ENCODE measurements at places on chromosomes 5 and 9.

GRCh38 chr5:131974622-131974955, 29.1 kb upstream of the MEIKIN start:
- DNase-seq: no peak

- no peak for DNase-seq
Measured at GRCh38 chr5:80210014-80210413, 45.8 kb downstream of the SERINC5 start.

GRCh38 chr5:150505041-150505511, 2.9 kb upstream of the NDST1 start:
- DNase-seq: no peak

GRCh38 chr9:128625391-128626146, 31.1 kb downstream of the DYNC2I2 start:
- peak; percentile 70 for DNase-seq

DNA sequence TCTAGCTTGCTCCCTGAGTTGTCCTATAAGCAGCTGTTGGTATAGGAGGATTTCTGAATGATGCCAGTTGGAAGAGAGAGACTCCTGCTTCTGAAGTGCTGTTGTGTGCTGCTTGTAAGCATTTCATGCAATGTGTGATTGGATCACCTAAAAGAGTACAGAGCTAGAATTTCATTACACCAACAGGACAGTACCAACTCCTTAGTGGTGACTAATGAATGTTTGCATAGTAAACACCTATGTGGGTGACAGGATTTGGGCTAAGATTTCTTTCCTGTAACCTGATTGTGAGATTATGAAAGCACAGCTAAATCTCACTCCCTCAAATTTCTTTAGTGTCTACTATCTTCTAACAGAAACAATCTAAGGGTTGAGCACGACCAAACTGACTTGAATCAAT, 67.0 kb downstream of the GCNT1 start:
- DNase-seq: no peak

- DNase-seq: no peak
Measured at GRCh38 chr9:20835377-20836286, 151.6 kb downstream of the FOCAD start.

DNA sequence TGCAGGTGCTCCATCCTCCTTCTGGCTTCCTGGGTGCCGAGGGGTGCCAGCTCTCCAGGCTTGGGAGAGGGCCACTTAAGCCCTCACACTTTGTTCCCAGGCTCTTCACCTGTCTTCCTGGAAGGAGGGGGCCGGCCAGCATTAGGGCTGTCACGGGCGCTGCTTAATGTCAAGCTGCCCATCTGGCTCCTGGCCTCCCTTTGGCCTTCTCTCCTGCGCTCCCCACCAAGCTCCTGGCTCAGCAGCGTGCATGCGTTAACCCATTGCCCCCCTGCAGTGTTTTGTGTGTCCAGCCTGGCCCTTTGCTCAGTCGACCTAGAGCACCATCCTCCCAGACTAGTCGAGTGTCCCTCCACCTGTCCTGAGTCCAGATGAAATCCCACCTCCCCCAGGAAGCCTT, 21.3 kb downstream of the NTNG2 start:
- peak; percentile 95 for DNase-seq

GRCh38 chr9:2209400-2209799, 194.3 kb downstream of the SMARCA2 start:
- no peak for DNase-seq

DNA sequence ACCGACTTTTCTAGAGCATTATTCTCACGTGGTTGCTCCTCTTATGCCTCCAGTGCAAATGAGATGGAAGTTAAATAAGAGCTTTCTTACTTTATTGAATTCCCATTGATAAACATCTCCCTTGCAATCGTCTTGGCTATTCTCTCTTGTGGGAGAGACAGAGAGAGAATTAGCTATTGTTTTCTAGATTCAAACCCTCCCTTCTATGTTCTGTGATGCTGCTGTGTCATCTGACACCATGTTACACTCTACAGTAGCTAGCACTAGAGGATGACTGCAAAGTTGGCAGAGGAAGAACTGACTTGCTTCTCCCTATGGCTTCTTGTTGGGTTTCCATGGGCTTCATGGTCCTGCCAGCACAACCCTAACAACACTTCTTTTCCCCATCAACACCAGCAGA, 134.6 kb upstream of the RANBP3L start:
- DNase-seq: no peak

GRCh38 chr5:158026304-158027031, 167.5 kb upstream of the CLINT1 start:
- no peak for DNase-seq

GRCh38 chr9:85479305-85479704, 262.4 kb downstream of the AGTPBP1 start:
- no peak for DNase-seq

- DNase-seq: no peak
Measured at GRCh38 chr5:94360382-94361130, 257.8 kb downstream of the KIAA0825 start.

GRCh38 chr9:117858561-117858960, 154.4 kb downstream of the TLR4 start:
- no peak for DNase-seq

- DNase-seq: no peak
Measured at GRCh38 chr5:111132731-111133435, 40.7 kb downstream of the WDR36 start.

- DNase-seq: no peak
Measured at GRCh38 chr5:37111426-37112382, 137.5 kb downstream of the CPLANE1 start.

DNA sequence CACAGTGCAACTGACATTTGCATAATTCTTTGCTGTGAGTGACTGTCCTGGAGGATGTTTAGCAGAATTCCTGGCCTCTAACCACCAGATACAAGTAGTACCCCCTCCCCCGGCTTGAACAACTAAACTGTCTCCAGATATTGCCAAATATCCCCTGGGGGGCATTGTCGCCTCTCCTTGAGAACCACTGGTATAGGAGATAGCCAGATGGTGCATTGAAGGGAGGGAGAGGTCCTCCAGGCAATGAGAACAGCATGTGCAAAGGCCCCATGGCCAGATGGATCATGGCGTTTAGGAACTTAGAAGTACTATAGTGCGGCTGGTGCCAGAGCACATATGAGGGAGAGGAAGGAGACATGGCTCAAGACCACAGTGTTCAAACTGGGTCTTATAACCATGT, 18.9 kb upstream of the ORM1 start:
- no peak for DNase-seq

DNA sequence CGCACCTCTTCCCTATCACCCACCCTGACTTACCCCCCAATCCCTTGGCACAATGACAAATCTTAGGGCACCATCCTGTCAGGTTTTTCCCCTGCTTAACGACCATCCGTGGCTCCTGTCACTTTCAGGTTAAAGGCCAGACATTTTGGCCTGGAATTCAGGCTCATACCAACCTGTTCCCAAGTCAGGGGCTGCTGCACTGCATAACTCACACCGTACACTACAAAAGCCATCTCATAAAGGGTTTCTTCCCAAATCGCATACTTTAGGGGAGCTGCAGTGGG, 7.5 kb upstream of the AKNA start:
- no peak for DNase-seq

- no peak for DNase-seq
Measured at GRCh38 chr9:136119061-136119882, 597 bp upstream of the TMEM250 start.

DNA sequence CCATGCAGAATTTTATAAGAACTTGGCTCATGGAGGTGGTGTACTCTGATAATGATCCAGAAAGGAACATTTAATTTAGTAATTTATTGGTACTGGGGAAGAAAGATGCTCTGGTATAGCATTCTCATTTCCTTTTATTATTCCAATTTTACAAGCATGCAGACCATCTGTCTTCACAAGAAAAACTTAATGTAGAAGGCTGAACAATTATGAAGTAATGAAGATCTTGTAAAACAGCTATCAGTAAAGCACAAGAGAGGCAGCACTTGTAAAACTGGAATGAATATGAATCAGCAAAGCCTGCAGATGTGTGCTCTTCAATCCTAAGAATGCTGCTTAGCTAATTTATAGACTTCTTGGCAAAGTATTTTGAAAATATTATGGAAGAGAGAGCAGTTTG, 300.0 kb downstream of the YTHDC2 start:
- DNase-seq: no peak

DNA sequence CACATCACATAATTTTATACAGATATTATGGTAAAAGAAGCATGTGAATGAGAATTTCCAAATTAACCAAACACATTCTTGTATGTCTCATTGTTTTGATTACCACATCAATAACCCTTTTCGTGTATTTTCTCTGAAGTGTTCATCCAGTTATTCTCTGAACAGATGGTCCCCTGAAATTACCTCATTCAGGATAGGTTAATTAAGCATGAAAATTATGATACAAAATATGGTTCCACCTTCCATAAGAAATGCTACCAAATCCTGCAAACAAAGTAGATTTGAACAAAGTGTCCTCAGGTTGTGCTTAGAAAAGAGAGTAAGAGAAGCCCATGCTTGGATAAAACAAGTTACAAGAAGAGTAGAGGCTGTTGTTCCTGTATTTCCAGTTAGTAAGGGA, 83.1 kb upstream of the LMNB1 start:
- peak; percentile 86 for DNase-seq

- DNase-seq: no peak
Measured at GRCh38 chr5:73256862-73257261, 83.9 kb downstream of the TMEM174 start.

GRCh38 chr5:174759091-174759490, 34.7 kb downstream of the MSX2 start:
- DNase-seq: no peak

All from G401 (cell line).